ENCODE measurements at places on chromosomes 3 and 15. TPM values are rescaled to one million over a fixed set of nuclear protein-coding genes. Genes with fewer than 3 reads are reported as not detected.

DNA sequence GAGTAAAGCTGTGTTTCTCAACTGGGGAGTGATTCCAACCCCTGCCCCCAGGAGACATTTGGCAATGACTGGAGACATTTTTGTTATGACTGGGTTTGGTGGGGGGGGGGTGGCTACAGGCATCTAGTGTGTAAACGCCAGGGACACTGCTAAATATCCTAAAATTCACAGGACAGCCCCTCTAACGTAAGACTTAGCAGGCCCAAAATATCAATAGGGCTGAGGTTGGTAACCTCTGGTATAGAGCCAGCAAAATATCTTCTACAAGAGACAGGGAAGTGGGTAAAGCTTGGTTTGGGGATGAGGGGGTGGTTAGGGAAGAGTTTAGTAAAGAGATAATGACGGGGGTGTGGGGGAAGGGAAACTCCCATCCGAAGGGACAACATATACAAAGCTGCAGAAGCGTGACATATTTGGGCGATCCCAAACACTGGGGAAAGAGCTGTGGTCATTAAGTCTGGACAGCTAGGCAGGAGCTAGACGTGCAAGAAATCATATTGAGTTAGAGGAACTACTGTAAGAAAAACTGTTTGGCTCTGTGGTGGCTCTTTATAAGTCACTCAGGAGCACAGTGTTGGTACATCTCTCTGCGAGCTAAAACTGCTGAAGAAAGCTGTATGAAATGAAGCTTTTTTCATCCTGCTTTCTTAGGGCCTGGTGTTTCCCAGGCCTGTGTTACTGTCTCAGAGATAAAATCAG lies 697 bp upstream of the TRIM69 start:
- no peaks in the 10 kb centered on the region for H3K27me3 ChIP-seq
- H3K36me3 ChIP-seq = no peaks in the 10 kb centered on the region
- DNase-seq = no peak
- no peak overlapping the region for H3K4me3 ChIP-seq

C3orf22 gene
- polyA plus RNA-seq = not detected

- peak overlapping the region; percentile 74 for H3K27ac ChIP-seq
- no peak overlapping the region for H3K4me3 ChIP-seq
- H3K4me1 ChIP-seq = no peaks in the 10 kb centered on the region
- H3K36me3 ChIP-seq = no peaks in the 10 kb centered on the region
- peak; percentile 87 for DNase-seq
These were observed 29.3 kb upstream of the TRAK1 start for GRCh38 chr3:42061713-42062380.

GRCh38 chr15:87245592-87245991 lies 1010.9 kb downstream of the NTRK3 start:
- H3K27ac ChIP-seq = no peak overlapping the region
- no peak for DNase-seq
- H3K4me3 ChIP-seq = no peak overlapping the region
- H3K36me3 ChIP-seq = no peaks in the 10 kb centered on the region
- no peaks in the 10 kb centered on the region for H3K27me3 ChIP-seq

DNA sequence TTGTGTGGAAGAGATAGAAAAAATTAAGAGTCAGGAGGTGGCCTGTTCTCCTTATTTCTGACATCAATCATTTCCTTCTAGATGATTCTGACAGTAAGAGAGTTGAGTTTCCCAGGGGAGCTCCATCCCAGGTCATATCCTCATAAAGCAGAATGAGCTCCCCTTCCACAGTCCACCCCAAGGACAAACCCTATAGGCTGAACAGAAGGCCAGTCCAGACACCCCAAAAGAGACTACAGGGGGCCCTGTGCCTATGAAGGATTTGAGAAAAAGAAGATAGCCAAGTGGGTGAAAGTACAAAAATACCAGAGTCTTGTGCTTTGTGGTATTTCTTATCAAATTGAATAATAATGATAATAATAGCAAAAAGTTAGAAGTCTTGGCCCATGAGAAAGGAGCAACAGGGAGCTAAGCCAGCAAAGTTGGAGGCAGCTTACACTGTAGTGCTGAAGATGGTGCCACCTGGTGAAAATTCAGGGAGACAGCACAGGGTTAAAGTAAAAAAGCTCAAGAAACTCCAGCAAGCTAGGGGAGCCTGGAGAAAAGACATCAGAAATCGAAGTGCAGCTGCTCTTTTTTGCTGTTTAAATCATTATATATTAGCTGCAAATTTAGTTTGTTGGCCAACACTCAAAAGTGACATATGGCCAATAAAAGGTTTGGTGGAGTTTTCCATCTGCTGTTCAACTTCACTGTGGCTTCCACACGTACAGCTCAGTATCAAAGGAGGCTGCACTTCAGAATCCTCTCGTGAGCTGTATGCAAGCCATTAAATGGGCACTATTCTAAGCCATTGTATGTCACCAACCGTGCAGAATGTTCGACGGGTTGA lies 35.8 kb upstream of the SLC24A5 start:
- no peaks in the 10 kb centered on the region for H3K27me3 ChIP-seq
- H3K4me1 ChIP-seq = peaks cover 2% of the 10 kb centered on the region
- H3K4me3 ChIP-seq = no peak overlapping the region
- H3K36me3 ChIP-seq = no peaks in the 10 kb centered on the region
- H3K27ac ChIP-seq = no peak overlapping the region

ACAP2 gene
- polyA plus RNA-seq = 4.6 TPM

GOLGA6B gene
- not detected for polyA plus RNA-seq

SPESP1 gene
- polyA plus RNA-seq = 3.7 TPM

DNA sequence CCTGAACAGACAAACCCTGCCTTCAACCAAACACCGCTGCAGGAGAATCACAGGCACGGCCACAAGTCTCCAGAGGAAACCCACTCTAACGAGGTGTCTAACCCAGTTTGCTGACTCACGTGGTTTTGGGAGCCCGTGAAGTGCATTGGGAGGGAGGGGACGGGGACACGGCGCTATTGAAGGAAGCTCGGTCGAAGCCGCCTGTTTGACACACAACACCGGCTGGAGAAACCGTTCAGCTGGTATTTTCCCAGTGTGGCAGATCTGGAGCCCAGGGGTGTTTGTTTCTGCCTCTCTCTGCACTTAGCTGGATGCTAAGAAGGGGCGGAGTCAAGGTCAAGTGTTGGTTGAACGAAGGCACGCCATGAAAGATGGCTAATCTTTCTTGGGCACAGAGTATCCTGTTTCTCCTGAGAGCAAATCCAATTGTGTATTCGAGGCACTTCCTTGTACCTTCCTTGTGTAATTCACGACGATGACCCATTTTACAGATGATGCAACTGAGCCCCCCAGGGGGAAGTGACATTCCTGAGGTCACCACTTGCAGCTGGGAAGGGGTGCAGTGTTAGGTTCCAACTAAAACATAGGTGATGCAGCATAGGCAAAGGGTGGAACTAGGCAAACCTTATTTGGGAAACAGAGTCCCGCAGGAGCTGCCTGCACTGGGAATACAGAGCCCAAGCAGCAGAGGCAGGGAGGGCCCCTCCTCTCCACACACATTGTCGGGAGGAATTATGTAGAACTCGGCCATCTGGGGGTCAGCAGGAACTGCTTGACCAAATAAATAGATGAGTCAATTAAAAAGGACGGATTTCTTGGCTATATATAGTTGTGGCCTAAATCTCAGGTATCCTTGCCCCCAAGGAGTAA lies 22.5 kb downstream of the SLC6A6 start:
- H3K36me3 ChIP-seq = no peaks in the 10 kb centered on the region
- H3K27me3 ChIP-seq = no peaks in the 10 kb centered on the region
- no peaks in the 10 kb centered on the region for H3K4me1 ChIP-seq
- H3K27ac ChIP-seq = no peak overlapping the region
- DNase-seq = no peak
- no peak overlapping the region for H3K4me3 ChIP-seq

GRCh38 chr15:73857193-73857920 lies 16.0 kb upstream of the TBC1D21 start:
- H3K36me3 ChIP-seq = no peaks in the 10 kb centered on the region
- H3K4me3 ChIP-seq = no peak overlapping the region
- no peak overlapping the region for H3K27ac ChIP-seq
- H3K4me1 ChIP-seq = no peaks in the 10 kb centered on the region
- no peak for DNase-seq

PPM1L gene
- 2.8 TPM for polyA plus RNA-seq

CDHR4 gene
- not detected for polyA plus RNA-seq

GRCh38 chr3:141844108-141844507 lies 32.3 kb upstream of the ATP1B3 start:
- DNase-seq = no peak
- no peaks in the 10 kb centered on the region for H3K4me1 ChIP-seq
- H3K27me3 ChIP-seq = no peaks in the 10 kb centered on the region
- H3K36me3 ChIP-seq = no peaks in the 10 kb centered on the region
- no peak overlapping the region for H3K27ac ChIP-seq

PLEKHO2 gene
- 12.0 TPM for polyA plus RNA-seq

GRCh38 chr15:70231484-70231883 lies 133.8 kb upstream of the TLE3 start:
- no peak overlapping the region for H3K27ac ChIP-seq
- no peaks in the 10 kb centered on the region for H3K27me3 ChIP-seq
- no peaks in the 10 kb centered on the region for H3K4me1 ChIP-seq
- H3K4me3 ChIP-seq = no peak overlapping the region
- no peaks in the 10 kb centered on the region for H3K36me3 ChIP-seq

- H3K36me3 ChIP-seq = peaks cover 6% of the 10 kb centered on the region
- H3K27ac ChIP-seq = no peak overlapping the region
- no peaks in the 10 kb centered on the region for H3K27me3 ChIP-seq
- no peaks in the 10 kb centered on the region for H3K4me1 ChIP-seq
These were observed 45.7 kb downstream of the ARMC8 start for GRCh38 chr3:138232705-138233364.

CPN2 gene
- 15.8 TPM for polyA plus RNA-seq

DNA sequence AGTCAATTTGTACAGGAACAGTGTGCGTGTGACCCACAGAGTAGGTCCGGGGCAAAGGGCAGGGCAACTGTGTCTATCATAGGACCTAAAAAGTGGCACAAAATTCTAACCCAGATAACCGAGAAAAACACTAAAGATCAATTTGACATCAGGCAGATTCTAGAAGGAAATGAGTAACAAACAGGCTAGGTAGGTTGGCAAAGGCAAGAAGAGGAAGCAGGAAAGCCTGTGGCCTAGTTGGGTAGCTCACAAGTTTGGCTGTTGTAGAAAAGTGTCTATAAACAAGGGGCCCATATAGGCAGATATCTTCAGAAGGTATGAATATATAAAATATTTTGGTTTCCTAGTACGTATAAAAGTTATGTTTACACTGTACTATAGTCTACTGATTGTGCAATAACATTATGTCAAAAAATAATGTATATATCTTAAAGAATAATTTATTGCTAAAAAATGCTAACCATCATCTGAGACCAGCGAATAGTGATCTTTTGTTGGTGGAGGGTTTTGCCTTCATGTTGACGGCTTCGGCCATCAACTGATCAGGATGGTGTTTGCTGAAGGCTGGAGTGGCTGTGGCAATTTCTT lies 13.3 kb upstream of the OR5K1 start:
- no peak overlapping the region for H3K4me3 ChIP-seq
- no peaks in the 10 kb centered on the region for H3K27me3 ChIP-seq
- no peak for DNase-seq
- H3K36me3 ChIP-seq = no peaks in the 10 kb centered on the region

LTF gene
- polyA plus RNA-seq = 34.7 TPM

CX3CR1 gene
- 0.99 TPM for polyA plus RNA-seq

LARP6 gene
- polyA plus RNA-seq = 62.8 TPM

SACM1L gene
- 27.1 TPM for polyA plus RNA-seq

DNA sequence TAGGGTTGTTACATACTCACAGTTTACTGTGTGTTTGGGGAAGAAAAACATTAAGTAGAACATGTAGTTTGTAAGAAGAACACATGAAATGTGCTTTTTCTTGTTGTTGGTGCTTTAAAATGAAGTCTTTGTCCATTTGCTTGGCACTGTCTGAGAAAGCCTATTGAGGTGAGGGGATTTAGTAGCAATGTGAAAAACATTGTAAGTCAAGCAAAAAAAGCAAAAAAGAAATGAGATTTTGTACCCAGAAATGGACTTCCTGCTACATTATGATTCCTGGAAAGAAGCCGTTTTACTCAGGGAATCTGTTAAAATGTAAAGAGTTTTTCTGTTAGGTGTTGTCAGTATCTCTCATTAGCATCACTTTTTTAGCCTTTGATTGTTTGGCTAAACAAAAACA lies 59.9 kb downstream of the KAT2B start:
- no peaks in the 10 kb centered on the region for H3K4me1 ChIP-seq
- DNase-seq = no peak
- H3K36me3 ChIP-seq = peaks cover 2% of the 10 kb centered on the region
- H3K27ac ChIP-seq = no peak overlapping the region

SPSB4 gene
- polyA plus RNA-seq = 1.9 TPM

GRCh38 chr15:98720031-98720430 lies 71.7 kb downstream of the IGF1R start:
- peaks cover 9% of the 10 kb centered on the region for H3K4me1 ChIP-seq
- H3K4me3 ChIP-seq = no peak overlapping the region
- H3K27ac ChIP-seq = no peak overlapping the region
- DNase-seq = no peak
- H3K27me3 ChIP-seq = no peaks in the 10 kb centered on the region

All from kidney (tissue), 22 donors.